ENCODE measurements at places on chromosomes 11 and 22. TPM values are rescaled to one million over a fixed set of nuclear protein-coding genes. Genes with fewer than 3 reads are reported as not detected.

DNA sequence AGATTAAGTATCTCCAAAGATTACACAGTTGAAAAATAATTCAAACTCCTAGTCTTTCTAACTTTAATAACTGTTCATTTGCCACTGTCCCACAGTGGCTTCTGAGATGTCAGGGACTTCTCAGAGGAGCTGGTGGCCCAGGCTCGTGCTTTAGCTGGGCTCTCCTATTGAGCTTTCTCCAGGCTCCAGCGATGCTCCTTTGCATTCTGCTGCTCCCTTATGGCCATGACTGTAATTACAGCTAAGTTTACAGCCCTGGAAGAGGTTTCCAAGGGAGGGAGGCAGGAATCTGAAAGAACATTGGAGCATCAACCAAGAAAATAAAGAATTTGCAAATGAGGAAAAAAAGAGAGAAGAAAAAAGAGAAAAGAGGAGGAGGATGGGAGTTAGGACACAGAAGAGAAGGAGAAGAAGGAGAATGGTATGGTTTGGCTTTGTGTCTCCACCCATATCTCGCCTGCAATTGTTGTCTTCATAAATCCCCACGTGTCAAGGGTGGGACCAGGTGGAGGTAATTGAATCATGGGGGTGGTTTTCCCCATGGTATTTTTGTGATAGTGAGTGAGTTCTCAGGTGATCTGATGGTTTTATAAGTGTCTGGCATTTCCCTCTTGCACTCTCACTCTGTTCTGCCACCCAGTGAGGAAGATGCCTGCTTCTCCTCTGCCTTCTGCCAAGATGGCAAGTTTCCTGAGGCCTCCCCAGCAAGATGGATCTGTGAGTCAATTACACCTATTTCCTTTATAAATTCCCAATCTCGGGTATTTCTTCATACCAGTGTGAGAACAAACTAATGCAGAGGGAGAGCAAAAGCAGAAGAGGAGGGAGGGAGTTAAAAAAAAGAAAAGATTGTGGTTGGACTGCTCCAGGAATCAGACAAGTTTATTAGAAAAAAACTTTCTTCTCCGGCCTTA lies 857.0 kb downstream of the KCNA4 start:
- H3K27ac ChIP-seq, result no peak overlapping the region
- no peaks in the 10 kb centered on the region for H3K36me3 ChIP-seq
- peaks cover 4% of the 10 kb centered on the region for H3K4me1 ChIP-seq
- DNase-seq, result no peak
- H3K27me3 ChIP-seq, result no peaks in the 10 kb centered on the region

DNA sequence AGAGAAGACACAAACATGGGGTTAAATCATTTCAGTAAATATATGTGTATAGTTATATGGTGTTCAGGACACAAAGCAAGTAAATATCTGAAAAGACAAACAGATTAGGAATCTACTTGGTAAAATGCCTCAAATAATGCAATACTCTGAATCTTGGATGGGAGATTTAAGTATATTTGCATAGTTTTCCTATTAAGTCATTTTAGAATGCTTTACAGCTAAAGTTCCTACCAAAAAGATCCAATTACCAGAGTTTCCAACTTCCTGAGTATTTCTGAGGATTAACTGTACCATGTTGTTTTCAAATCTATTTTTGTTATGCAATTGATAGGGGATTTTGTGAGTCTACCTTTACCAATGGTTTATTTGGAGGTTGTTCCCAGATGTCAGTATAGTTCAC lies 424.4 kb upstream of the CCDC179 start:
- no peak overlapping the region for H3K27ac ChIP-seq
- H3K4me3 ChIP-seq, result no peak overlapping the region
- H3K36me3 ChIP-seq, result no peaks in the 10 kb centered on the region
- no peak for DNase-seq
- H3K27me3 ChIP-seq, result no peaks in the 10 kb centered on the region
- no peaks in the 10 kb centered on the region for H3K4me1 ChIP-seq

GRCh38 chr11:32820497-32820896 lies 9.2 kb upstream of the PRRG4 start:
- H3K27ac ChIP-seq, result no peak overlapping the region
- peaks cover 40% of the 10 kb centered on the region for H3K27me3 ChIP-seq
- H3K4me3 ChIP-seq, result no peak overlapping the region

DNA sequence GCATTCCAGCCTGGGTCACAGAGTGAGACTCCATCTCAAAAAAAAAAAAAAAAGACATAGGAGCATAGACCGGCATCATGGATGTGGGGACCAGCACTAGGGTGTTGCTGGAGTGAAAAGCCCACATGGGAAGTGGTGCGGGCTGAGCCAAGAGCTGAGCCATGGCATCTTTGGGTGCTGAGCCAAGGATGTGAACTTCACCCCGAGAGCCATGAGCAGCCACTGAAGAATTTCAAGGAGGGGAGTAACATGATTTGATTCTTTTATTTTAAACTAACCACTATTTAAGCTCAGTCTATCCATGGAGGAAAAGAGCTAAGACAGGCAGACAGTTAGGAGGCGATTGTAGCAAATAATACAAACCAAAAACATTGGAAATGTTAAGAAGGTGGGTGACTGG lies 57.4 kb downstream of the AHNAK start:
- no peaks in the 10 kb centered on the region for H3K27me3 ChIP-seq
- peaks cover 10% of the 10 kb centered on the region for H3K4me1 ChIP-seq
- no peak overlapping the region for H3K27ac ChIP-seq
- no peak overlapping the region for H3K4me3 ChIP-seq

GRCh38 chr22:46376908-46377524 lies 41.5 kb downstream of the TRMU start:
- H3K4me1 ChIP-seq, result peaks cover 28% of the 10 kb centered on the region
- no peak overlapping the region for H3K4me3 ChIP-seq
- no peak for DNase-seq
- no peak overlapping the region for H3K27ac ChIP-seq

GRCh38 chr11:65459552-65459951 lies 37.0 kb downstream of the NEAT1 start:
- H3K36me3 ChIP-seq, result no peaks in the 10 kb centered on the region
- no peak overlapping the region for H3K4me3 ChIP-seq
- no peak overlapping the region for H3K27ac ChIP-seq
- peaks cover 21% of the 10 kb centered on the region for H3K4me1 ChIP-seq

GRCh38 chr11:117584056-117584830 lies 212.8 kb downstream of the DSCAML1 start:
- peaks cover 35% of the 10 kb centered on the region for H3K27me3 ChIP-seq
- H3K27ac ChIP-seq, result no peak overlapping the region
- H3K4me3 ChIP-seq, result no peak overlapping the region
- H3K4me1 ChIP-seq, result peaks cover 7% of the 10 kb centered on the region

DNA sequence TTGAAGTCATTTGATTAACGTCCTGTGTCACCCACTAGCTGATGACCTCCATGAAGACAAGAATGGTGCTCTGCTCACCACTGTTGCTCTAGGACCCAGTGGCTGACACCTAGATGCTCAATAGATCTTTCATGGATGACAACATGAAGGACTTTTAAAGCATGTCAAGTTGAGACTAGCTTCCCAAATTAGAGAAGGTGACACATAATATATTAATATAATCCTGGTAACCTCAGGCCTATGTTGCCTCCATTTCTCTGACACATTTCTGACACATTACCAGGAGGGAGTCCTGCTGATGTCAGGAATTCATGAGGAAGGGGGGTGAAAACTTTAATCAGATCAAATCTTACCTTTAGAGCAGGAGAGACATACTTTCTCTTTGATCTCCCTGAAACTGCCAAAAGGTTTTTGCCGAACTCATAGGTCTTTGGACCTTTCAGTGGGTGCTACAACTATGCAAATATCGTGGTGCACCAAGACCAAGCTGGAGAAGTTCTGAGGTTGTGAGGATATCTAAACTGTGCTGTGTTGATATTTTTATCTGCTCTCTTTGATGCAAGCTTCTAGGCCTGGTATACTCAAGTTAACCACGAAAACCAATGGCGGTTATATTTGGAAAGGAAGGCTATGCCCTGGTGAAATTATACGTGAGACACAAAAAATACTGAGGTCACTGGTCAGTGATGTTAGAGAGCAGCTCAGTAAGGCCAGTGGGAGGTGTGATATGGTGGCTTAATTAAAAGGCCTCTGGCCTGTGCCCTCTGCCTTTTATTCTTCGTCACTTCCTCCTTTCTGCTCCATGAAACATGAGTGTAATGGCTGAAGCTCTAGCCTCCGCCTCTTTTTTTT lies 13.2 kb upstream of the AMPD3 start:
- H3K4me1 ChIP-seq, result peaks cover 28% of the 10 kb centered on the region
- DNase-seq, result no peak
- H3K27ac ChIP-seq, result peak overlapping the region; percentile 70
- H3K36me3 ChIP-seq, result no peaks in the 10 kb centered on the region
- H3K4me3 ChIP-seq, result no peak overlapping the region

- no peaks in the 10 kb centered on the region for H3K27me3 ChIP-seq
- no peak overlapping the region for H3K4me3 ChIP-seq
- H3K36me3 ChIP-seq, result peaks cover 5% of the 10 kb centered on the region
- H3K4me1 ChIP-seq, result peaks cover 60% of the 10 kb centered on the region
- H3K27ac ChIP-seq, result peak overlapping the region; percentile 76
These were observed 25.5 kb downstream of the CTNND1 start for GRCh38 chr11:57787006-57787604.

DNA sequence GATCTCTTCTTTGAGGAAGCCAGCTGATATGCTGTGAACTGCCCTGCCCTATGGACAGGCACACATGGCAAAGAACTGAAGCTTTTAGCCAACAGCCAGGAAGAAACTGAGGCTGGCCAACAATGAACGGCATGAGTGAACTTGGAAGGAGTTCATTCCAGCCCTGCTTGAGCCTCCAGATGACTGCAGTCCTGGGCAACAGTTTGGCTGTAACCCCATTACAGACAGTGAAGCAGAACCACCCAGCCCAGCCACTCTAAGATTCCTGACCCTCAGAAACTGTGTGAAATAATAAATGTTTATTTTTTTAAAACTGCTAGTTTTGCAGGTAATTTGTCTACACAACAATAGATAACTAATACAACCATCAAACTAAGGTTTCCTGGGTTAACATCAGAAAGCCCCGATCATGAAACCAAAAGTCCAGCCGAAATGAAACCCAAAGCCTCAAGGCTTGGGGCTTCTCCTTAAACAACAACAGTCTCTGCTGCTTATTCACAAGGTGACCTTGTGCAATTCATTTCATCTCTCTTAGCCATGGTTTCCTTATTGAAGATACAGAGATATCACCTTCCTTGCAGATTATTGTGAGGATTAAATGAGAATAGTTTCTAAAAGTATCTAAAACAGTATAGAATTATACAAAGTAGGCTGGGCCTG lies 31.4 kb downstream of the PAK1 start:
- H3K36me3 ChIP-seq, result no peaks in the 10 kb centered on the region
- peaks cover 3% of the 10 kb centered on the region for H3K27me3 ChIP-seq
- H3K4me3 ChIP-seq, result no peak overlapping the region
- no peak overlapping the region for H3K27ac ChIP-seq
- H3K4me1 ChIP-seq, result no peaks in the 10 kb centered on the region

DNA sequence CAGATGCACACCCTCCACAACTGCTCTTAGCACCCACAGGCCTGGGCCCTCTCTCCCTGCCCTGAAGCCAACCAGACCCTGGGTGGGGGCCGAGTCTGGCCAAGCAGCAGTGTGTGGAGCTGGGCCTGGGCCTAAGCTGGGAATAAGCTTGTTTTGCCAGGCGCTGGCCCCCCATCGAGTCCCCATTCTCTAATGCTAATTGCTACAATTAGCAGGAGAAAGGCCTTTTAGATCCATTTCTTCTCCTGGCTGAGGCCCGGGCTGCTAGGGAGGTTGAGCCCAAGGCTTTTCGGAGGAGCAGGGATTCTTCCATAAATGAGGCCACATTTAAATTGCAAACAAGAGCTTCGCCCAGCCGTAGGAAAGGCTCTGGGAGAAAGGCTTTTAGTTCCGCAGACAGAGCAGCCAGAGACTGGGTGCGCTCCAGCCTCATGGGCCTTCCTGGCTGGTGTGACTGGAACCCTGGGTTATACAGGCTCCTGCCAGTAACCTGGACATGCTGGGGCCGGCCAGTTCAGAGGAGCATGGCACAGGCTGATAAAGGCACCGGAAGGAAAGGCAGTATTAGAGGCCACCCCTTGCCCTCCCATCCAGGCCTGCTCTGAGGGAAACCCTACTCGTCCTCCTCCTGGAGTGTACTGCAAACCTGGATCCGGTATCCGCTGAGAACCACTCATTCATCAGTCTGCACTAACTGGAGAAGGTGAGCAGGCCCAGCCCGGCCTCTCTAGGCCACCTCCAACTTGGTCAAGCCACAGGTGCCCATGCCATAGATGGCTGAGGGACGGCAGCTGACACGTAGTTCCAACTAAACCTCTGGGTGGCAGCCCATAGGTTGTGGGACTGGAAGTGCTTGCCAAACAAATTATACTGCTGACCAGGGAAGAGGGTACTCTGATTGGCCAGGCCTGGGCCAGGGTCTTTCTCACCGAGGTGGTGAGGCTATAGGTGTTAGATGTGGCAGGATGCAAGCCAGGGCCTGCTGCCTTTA lies 6.2 kb downstream of the KCNQ1OT1 start:
- no peak overlapping the region for H3K4me3 ChIP-seq
- H3K27me3 ChIP-seq, result no peaks in the 10 kb centered on the region
- peaks cover 64% of the 10 kb centered on the region for H3K4me1 ChIP-seq
- H3K27ac ChIP-seq, result no peak overlapping the region
- peak; percentile 80 for DNase-seq

GRCh38 chr22:30390974-30391691 lies 3.9 kb upstream of the RNF215 start:
- DNase-seq, result no peak
- no peaks in the 10 kb centered on the region for H3K27me3 ChIP-seq

- no peak overlapping the region for H3K27ac ChIP-seq
- DNase-seq, result no peak
- no peaks in the 10 kb centered on the region for H3K36me3 ChIP-seq
- H3K27me3 ChIP-seq, result peaks cover 4% of the 10 kb centered on the region
These were observed 14.8 kb downstream of the FAM181B start for GRCh38 chr11:82718821-82719220.

DNA sequence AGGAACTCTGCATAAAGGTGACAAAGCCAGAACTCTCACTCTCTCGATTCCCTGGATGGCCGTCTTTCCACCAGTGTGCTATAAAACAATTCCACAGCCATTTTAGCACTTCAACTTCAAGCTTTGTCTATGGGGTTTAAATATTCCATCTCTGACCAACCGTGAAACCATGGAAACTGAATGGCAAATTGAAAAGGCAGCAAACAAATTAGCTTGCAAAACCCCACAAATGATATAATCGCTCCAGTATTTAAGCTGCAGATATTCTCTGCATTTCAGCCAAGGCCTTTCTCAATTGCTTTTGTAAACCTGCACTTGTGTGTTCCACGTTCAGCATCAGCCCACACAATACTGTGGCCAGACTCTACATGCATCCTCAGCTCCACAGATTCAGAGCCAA lies 131.7 kb upstream of the ISX start:
- no peak overlapping the region for H3K4me3 ChIP-seq
- DNase-seq, result no peak
- H3K36me3 ChIP-seq, result no peaks in the 10 kb centered on the region
- H3K27me3 ChIP-seq, result peaks cover 7% of the 10 kb centered on the region
- H3K4me1 ChIP-seq, result peaks cover 3% of the 10 kb centered on the region

Gene PGA3
- total RNA-seq, result not detected

Gene CAPRIN1
- total RNA-seq, result 205 TPM

Gene PNPLA3
- total RNA-seq, result 2.5 TPM

Gene ZBTB16
- total RNA-seq, result 22.0 TPM

Gene MRGPRF
- 1.6 TPM for total RNA-seq
